Right renal cortex interstitium (tissue), 3 donors: ENCODE measurements at places on chromosomes 3 and 15. TPM values are rescaled to one million over a fixed set of nuclear protein-coding genes. Genes with fewer than 3 reads are reported as not detected.

ABCC5 gene
- polyA plus RNA-seq, result 44.1 TPM

DNA sequence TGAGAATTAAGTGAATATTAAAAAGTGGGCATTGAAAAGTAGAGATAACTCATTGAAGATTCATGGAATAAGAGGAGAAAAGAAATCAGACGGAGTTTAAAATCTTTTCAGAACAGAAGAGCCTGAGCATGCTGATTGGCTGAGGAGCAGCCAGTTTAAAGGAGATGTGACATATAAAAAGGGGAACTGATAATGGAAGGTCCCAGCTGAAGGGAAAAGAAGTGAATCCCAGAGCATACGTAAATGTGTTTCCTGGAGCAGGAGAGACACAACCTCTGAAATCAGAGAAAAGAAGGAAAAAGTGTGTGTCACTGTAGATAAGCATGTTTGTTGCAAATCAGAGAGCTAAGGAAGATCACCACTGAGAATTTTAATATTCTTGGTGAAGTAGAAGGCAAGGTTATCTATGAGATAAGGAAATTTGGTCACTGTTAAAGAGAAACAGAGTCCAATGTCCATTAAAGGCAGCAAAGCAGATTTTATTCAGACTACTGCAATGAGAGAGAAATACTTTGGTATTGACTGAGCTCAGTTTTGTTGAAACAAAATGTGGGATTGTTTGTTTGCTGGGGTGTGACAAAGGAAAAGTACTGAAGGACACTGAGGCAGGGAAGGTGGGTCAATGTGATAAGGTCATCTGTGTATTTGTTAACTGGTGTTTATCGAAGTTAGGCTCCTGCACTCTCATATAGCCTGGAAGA is 84.6 kb upstream of the WDR72 start:
- DNase-seq, result no peak

GRCh38 chr3:12856626-12857025 is 15.3 kb upstream of the RPL32 start:
- no peak for DNase-seq

- no peak for DNase-seq
These were observed 2.5 kb upstream of the RFTN1 start for GRCh38 chr3:16515885-16516420.

DNA sequence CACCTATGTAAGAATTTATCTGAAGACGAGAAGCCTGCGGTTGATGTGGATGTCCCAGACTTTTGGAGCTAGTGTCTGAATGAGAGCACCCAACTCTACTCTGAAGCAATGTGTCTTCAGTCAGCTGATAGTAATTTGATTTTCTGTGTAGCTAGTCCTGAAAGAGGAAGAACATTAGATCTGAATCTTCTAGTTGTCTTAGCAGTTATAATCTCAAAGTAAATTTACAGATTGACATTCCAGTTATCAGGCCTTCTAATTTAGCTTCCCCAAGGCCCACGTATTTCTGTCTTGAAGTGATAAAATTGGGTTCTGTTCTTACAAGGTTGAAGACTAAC is 1.5 kb downstream of the TCAIM start:
- no peak for DNase-seq

DNA sequence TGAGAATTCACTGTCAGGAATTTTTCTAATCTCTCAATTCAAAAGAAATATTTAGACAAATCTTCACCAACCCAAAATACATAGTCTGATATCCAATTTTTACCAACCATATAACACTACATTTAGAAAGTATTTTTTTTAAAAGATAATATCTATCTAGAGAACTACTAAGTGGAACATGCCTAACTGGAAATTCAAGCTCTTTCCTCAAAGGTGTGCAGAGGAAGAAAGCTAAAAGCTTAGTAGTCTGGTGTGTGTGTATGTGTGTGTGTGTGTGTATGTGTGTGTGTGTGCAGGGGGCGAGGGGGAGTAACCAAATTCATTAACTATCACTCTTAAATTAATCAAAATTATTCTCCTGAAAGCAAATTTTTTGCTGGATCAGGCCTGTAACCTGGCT is 797.3 kb downstream of the NAALADL2 start:
- DNase-seq, result no peak
